ENCODE measurements at places on chromosomes 1 and 21. TPM values are rescaled to one million over a fixed set of nuclear protein-coding genes. Genes with fewer than 3 reads are reported as not detected.

The CCDC30 gene
- total RNA-seq = 2.9 TPM

The REN gene
- total RNA-seq = 2.9 TPM

The EVA1C gene
- total RNA-seq = 25.7 TPM

The OR2T33 gene
- total RNA-seq = not detected

The RNF207 gene
- total RNA-seq = 97.4 TPM

The LCE1C gene
- not detected for total RNA-seq

DNA sequence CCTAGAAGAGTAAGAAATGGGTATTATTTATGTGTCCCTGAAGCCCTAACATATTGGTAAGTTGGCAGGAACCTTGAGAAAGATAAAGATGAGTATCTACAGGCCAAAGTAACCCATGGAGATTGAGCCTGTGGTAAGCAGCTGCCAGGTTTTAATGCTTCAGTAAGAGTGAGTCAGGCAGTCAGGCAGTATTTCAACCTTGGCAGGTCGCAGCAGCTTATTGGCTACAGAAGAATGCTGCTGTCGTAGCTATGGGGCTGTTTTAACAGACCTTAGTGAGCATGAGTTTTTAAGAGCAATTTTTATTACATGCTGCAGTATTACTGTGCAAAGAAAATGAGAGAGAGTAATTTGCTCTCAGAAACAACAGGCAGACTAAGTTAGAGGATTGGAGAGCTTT lies 10.3 kb upstream of the SLC30A10 start:
- no peak for DNase-seq

GRCh38 chr1:175268720-175269119 lies 76.1 kb upstream of the KIAA0040 start:
- peak; percentile 15 for DNase-seq

DNA sequence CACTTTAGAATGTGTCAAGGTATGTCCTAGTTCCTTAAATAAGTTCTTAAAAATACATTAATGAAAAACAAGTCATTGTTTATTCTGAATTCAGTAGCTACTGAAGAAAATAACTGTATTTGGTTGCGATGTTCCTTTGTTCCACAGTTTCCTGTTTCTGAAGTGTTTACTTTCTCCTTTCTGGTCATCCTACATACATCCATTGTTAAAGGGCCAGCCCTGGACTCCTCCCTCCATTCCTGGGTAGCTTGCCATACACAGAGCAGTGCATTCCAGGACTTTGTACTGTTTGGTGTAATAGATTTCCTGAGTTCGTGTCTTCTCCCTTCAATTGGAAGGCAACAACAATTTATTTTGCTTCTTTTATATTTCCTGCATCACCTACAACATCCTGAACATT lies 845.4 kb upstream of the CXADR start:
- no peak for DNase-seq

- DNase-seq = no peak
These were observed 203.8 kb upstream of the POU3F1 start for GRCh38 chr1:38250356-38250755.

DNA sequence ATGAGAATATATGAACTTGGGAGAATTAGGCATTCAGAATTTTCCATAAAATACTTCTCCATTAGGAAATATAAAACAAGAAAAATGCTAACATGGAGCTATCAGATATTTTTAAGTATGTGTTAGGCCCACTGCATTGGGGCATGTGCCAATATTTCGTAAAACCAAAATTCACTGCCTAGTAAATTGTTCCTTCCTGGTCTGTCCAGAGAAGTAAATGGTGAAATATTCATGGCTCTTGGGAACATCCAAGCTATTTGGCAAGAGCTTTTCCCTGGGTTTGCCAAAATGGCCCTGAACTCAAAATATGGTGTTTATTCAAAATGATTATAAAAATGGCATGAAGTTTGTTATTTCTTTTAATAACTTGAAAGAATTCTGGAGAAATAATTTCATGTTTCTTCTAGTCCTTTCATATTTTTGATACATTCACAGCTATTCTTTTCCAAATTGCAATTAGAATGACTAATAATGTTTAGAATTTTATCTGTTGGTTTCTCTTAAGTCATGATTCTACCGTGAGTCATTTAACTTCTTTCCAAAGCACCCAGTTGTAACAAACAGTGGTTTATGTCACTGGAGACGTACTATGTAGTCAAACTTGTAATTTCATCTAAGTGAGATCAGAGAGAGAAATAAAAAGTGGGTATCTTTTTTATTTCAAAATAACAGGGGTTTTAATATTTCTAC lies 25.7 kb upstream of the SLC19A2 start:
- DNase-seq = peak; percentile 22

DNA sequence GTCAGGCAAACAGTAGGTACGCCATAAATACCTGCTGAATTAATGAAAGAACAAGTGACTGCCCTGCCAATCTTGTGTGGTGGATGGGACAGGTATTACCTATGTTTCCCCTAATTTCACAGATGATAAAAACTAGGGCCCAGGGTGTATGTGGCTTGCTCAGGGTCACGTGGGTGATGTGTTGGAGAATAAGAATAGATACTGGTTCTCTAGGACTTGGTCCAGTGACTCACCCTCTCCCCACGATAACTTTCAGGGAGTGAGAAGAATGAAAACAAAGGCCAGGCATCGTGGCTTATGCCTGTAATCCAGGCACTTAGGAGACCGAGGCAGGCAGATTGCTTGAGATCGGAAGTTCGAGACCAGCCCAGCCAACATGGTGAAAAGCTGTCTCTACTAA lies 26.7 kb downstream of the SLC26A9 start:
- no peak for DNase-seq

DNA sequence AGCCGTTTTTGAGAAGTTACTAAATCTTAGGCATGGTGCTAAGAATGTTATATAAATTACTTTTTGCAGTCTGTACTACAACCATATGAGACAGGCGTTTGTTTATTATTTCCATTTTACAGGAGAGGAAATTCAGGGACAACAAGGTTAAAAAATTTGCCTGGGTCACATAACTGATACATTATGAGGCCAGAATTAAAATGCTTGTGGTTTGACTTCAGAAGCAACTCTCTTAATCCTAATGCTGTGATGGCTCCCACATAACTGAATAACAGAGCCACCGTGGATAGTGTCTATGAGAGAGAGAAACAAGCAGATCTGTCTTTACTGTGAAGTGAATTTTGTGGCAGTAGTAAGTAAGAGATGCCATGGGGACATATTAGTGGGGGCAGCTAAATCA lies 184.9 kb downstream of the NCAM2 start:
- no peak for DNase-seq

DNA sequence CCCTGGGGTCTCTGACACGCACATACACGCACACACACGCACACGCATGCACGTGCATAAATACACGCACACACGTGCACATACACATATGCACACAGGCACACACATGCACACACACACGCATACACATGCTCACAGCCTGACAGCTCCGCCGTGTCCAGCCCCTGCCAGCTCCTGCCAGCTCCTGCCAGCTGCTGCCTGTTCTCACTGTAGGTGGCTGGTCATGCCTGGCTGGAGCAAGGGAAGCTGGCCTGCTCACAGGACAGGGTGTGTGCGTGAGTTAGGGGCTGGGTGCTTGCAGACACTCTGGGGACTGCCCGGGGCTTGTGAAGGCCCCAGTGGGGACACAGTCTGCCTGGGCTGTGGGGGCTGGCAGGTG lies 4.9 kb downstream of the PLCH2 start:
- DNase-seq = no peak

DNA sequence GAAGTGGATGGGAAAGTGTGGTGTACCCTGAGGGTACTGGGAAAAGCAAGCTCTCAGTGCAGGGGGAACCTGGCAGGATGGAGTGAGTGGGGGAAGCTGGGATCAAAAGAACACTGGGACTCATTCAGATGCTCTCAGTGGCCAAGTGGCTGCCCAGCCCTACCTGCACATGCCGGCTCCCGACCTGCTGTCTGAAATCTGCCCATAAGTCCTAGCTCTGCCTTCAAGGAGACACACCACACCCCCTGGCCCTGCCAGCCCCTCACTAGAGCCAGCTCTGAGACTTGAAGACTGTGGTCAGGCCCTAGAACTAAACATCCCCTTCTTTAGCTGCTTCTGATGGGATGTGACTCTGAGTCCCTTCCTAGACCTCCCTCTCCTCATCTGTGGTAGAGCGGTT lies 2.2 kb downstream of the TMEM54 start:
- DNase-seq = no peak

DNA sequence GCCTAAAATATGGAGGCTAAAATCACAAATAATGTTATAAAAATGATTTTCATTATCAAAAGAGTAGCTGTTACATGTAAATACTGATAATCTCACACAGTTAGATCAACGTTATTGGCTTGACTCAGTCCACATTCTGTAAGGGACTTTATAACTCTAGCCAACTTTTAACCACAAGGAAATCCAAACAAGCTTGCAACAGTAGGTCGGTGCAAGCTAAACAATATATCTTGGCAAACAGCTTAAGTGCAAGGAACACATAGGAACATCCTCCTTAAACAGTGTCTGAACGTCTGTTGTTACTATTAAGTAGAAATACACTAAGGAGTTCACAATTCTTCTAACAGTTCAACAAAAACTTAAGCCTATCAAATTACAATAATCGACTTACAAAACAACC lies 126.7 kb downstream of the EIF4G3 start:
- no peak for DNase-seq

- no peak for DNase-seq
These were observed 47.7 kb upstream of the C8B start for GRCh38 chr1:57013522-57013921.

DNA sequence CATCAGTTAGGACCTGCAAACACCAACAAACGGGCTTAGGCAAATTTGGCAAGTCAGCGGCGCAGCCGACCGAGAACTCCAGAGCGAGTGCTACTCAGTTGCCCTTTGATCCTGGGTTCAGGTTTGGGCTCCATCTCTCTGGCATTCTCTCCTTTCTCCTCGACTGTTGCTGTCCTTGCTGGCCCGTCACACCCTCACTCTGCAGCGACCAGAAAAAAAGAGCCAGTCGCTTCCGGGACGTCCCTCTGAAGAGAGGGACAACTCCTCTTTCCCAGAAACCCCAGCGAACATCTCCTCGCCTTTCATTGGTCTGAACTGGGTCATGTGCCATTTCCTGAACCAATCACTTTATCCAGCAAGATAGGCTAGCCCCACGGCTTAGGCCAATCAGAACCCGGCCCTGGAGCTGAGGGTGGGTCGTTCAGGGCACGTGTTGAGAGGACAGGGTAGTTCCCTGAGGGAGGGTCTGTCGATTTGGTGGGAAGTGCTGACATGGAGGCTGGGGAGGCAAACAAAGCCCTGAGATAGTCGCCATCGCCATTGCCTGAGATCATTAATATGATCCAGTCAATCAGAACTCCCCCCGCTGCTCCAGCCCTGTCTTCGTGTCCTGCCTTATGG lies 113.7 kb downstream of the PTPRU start:
- no peak for DNase-seq

DNA sequence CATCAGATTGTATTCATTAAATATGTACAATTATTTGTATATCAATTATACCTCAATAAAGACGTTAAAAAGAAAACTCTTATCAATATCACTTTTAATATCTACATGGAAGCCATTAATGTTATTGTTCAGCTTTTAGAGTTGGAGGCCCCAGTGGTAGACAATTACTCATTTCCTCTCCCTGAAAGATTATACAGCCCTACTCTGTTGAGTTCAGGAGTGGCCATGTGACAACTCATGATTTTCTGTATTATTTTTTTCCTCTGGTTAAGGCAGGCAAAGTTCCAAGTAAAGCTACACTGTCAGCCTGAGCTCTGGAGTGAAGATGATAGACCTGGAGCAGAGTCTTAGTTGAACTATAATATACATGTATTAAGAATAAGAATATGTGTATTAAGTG lies 247.9 kb upstream of the B3GALT2 start:
- no peak for DNase-seq
